ENCODE measurements at places on chromosomes 6 and 20.

- DNase-seq, result no peak
Measured at GRCh38 chr20:38789503-38790199, 15.8 kb upstream of the PPP1R16B start.

GRCh38 chr6:1757131-1757530 lies 147.4 kb downstream of the FOXC1 start:
- no peak for DNase-seq

- no peak for DNase-seq
Measured at GRCh38 chr6:20085817-20086216, 126.5 kb downstream of the MBOAT1 start.

DNA sequence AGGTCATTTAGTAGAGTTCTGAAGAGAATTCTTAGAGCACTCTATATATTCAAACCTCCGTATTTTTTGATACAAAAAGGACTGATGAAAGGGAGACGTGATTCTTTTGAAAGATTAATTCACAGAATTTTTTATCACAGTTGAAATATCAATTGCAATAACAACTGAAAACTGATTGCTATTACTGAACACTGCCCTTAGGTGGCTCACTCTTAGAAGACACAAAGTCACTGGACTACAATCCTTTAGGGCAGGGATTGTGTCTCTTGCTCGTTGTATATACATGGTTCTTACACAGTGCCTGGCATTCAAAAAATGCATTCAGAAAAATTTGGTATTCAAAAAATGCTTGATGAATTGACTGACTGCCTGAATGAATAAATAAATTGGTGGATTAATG lies 17.1 kb upstream of the CALHM6 start:
- no peak for DNase-seq

- no peak for DNase-seq
Measured at GRCh38 chr6:5521322-5521721, 260.0 kb downstream of the FARS2 start.

GRCh38 chr6:162671580-162672165 lies 55.9 kb downstream of the PRKN start:
- no peak for DNase-seq

DNA sequence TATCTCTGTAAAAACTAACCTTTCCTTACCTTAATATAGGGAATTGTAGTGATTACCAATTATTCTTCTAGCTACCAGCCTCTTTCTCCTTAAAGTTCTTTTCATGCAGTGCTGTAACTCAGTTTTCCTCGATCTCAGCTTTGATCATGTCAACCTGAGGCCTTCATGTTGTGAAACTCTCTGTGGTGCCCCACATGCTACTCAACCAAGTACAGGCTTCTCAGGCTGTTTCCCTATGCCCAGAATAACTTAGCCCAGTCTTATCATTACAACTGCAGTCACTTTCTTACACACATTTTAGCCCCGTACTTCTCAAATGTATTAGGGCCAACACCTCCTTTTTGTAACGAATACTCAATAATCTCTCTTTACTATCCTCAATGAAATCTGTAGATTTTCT lies 90.1 kb upstream of the SUPT3H start:
- no peak for DNase-seq

- no peak for DNase-seq
Measured at GRCh38 chr6:49855221-49855620, 11.1 kb downstream of the CRISP1 start.

- DNase-seq, result no peak
Measured at GRCh38 chr6:40936818-40937251, 102.2 kb downstream of the UNC5CL start.

GRCh38 chr20:35881676-35882075 lies 72.6 kb downstream of the SCAND1 start:
- DNase-seq, result no peak

GRCh38 chr6:1096967-1097765 lies 214.7 kb upstream of the FOXQ1 start:
- DNase-seq, result no peak

DNA sequence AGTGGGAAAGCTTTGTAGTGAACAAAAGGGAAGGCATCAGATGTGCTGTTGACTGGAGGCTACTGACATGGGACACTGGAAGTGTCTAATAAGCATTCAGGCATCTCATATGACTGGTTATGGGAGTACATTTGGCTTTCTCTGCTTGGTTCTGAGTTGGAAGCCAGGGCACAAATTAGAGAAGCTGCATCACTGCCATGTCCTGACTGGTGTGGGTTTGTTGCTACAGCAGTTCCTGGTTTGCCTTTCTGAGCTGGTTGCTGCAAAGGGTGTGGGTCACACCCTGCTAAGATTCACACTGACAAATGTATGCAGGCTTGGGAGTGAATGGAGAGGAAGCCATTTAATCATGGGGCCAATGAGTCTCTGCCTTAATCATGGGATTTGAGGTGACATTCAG lies 36.2 kb upstream of the NANP start:
- no peak for DNase-seq

DNA sequence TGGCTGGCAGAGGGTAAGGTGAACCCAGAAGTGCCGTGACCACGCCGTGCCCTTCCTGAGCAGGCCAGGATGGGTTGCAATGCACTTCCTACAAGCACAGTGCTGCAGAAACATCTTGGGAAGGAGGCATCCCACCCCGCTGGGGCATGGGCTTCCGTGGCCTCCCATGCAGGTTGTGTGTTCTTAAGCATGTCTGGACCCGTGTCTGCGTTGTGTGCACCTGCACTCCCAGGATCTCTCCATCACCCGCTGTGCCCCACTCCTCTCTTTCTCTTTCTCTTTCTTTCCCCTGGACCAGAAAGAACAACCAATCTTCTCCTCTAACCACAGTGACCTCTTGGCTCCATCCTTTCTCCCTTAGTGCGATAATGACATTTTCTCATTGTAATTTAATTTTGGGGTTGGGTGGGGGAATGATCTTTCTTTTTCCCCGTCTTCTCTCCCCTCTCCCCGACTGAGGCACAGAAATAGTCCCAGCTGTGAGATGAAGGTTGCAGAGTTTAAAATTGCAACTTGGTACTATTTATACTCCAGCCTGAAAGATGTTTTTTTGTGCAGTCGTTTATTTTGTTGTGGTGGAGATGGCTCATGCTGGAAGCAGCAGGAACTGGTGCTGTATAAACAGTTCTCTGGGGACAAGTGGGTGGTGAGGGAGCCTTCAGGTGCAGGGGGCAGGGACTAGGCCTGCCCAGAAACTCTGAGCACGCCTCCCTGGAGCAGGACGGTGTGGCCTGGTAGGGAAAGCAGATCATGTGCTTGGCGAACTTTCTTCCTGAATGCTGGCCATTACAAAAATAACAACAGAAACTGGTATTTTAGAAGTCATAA lies 20.5 kb downstream of the BCAS4 start:
- DNase-seq, result no peak

GRCh38 chr6:150694889-150695288 lies 95.2 kb downstream of the PLEKHG1 start:
- no peak for DNase-seq

DNA sequence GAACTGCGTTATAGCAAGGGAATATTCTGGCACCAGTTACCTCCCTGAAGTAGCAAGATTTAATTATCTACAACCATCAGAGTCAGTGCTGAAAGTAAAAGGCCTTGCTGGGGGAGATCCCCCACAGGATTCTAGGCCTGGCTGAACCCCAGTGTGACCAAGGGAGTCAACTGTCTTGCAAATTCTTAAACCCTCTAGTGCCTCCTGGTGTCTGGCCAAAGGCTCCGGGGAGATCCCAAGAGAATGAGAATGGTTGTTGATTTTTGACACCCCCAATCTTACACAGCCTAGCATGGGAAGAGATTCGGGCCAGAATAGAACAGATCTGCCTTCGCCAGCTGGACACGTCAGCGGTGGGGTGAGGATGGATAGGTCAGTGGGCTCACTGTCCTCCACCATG lies 179.4 kb downstream of the ERMARD start:
- no peak for DNase-seq

GRCh38 chr6:82971877-82972460 lies 93.7 kb downstream of the UBE3D start:
- DNase-seq, result no peak

GRCh38 chr6:2149361-2150006 lies 95.9 kb downstream of the GMDS start:
- DNase-seq, result no peak

DNA sequence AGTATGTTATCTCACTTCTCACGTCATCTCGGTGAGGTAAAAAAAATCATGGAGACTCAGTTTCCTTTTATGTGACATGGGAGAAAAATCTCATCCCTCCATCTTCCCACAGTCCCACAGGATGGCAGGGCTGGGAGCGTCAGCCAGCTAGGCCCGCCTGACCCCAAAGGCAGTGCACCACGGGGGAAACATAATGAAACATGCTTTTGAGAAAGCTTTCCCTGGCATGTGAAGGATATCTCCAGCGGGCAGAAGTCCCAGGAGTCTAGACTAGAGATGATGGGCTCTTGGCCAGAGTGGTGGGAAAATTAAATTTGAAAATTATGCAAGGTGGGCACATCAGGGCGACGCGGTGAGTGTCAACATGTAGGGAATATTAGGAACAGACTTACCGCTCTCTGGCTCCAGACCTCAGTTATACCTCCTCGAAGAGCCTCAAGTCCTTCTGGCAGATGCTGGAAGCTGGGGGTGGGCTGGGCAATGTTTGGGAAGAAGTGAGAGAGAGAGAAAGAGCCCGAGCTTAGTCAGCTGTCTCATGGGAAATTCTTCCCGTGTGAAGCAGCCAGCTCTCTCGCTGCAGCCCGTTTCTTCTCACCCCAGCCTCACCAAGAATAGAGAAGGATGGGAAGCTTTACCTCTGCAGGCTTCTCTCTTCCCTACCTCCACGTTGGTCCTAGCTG lies 52.3 kb downstream of the MOCS1 start:
- no peak for DNase-seq

- no peak for DNase-seq
Measured at GRCh38 chr6:127023001-127023778, 95.3 kb upstream of the RSPO3 start.

- DNase-seq, result no peak
Measured at GRCh38 chr6:42781546-42781795, 381 bp upstream of the BICRAL start.

- no peak for DNase-seq
Measured at GRCh38 chr20:19779634-19780033, 21.6 kb downstream of the RIN2 start.
